ENCODE measurements at places on chromosomes 7 and 10.

DNA sequence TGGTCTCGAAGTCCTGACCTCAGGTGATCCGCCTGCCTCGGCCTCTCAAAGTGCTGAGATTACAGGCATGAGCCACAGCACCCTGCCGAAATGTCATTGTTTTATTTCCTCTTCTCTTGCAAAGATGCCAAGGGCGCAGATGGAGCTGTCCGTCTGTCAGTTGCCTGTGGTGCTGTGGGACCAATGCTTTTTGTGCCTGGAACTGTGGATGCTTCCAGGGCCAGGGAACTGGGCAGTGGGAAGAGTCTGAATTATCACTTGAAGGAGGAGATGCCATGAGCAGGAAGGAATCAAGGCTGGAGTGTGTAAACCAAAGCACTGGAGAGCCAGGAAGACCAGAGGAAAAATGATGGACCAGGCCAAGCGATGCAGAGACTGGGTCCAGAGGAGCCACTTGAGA is 459.9 kb downstream of the GALNT17 start:
- DNase-seq = no peak

GRCh38 chr10:50992356-50992901 is 81.9 kb upstream of the PRKG1 start:
- peak; percentile 43 for DNase-seq

GRCh38 chr7:45325378-45325777 is 167.8 kb downstream of the RAMP3 start:
- DNase-seq = no peak

- DNase-seq = no peak
Measured at GRCh38 chr10:98023024-98023423, 7.4 kb downstream of the CRTAC1 start.

DNA sequence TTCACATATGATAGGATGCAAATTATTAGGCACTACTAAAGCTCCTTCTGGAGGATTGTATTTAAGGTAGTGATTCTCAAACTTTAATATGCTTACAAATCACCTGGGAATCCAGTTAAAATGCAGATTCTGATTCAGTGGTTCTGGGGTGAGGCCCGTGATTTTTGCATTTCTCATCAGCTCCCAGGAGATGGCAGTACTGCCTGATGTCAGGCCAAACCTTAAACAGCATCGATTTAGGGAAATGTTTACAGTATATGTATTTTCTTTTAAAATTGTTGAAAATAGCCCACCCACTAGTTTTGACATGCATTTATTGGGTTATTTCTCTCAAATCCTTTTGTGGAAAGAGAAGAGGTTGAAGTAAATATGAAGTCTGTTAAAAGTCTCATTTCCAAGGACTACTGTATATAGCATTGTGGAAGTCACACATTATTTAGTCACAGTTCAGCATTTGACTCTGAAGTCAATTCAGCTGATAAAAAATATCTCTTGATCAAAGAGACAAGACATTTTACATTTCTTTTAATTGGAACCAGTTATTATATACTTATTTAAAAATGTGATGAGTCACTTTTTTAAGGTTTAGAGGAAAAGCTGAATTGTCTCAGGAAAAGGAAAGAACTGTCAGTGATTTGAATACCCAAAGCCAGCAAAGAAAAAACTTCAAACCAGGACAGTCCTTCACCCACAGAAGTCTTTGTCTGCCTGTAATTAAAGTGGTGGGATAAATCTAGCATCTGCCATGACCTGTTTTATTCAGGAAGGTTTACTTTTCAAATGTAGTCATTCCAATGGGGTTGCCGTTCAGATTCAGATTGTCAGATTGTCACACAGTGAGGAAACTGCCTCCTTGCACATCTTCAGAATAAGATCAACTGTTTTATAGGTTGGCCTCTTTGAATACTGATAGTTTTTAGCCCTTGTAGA is 21.1 kb upstream of the HBP1 start:
- peak; percentile 25 for DNase-seq

- no peak for DNase-seq
Measured at GRCh38 chr7:155483245-155483644, 25.3 kb downstream of the EN2 start.

DNA sequence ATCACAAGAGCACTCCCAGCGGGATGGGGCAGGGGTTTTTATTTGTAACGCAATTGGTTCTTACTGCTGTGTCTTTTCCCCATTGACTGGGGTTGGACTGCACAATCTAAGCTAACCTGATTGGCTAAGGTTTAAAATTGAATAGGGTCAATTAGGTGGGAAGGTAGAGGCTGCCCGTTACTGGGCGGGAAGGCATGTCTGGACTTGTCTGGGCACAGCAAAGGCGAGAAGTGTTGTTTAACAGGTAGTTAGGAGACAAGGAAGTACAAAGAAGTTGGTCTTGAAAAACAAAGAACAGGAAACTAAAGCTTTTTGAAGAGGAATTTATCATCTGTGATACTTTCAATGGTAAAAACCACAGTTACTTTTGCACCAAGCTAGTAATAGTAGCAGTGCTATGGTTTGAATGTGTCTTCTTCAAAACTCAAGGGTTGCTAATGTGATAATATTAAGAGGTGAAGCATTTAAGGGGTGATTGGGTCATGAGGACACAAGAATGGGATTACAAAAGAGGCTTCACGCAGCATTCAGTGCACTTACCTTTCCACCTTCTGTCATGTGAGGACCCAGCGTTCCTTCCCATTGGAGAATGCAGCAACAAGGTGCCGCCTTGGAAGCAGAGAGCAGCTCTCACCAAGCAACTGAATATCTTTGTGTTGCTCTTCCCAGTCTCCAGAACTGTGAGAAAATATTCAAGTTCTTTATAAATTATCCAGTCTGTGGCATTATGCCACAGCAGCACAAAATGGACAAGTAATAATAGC is 875.5 kb upstream of the SORCS1 start:
- no peak for DNase-seq

DNA sequence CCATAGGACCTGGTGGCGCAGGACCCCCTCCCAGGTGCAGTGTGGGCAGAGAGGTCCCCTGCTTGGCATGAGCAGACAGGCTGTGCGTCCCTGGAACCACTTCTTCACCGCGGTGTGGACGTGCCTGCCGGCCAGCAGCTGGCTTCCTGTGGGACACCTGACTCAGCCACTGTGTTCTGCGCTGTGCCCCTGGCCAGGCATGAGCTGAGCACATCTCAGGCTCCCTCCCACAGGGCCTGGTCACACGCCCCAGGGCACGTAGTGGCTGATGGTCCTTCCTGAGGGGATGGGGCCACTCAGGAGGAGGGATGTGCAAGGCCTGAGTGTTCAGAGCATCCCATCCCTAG is 3.5 kb upstream of the DEPP1 start:
- no peak for DNase-seq

GRCh38 chr7:141915565-141915964 is 634 bp upstream of the OR9A4 start:
- no peak for DNase-seq

DNA sequence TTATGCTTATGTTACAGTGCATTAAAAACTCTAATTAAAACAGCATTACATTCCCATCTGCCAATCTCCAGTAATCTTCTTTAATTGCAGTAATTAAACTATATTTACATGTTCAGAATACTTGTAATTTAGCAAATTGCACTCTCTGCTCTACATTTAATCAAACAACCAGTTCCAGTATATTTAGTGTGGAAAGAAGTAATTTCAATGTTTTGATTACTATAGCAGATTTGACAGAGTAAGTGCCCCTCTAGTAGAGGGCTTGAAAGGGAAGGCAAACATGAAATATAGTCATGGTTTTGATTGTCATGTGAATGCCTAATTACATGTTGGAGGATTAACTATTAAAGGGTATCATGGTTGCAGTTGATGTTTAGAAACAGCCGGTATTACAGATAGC is 739.7 kb downstream of the AUTS2 start:
- no peak for DNase-seq

- no peak for DNase-seq
Measured at GRCh38 chr7:46108272-46108671, 187.2 kb upstream of the IGFBP3 start.

GRCh38 chr10:29120216-29120615 is 168.7 kb upstream of the LYZL1 start:
- peak; percentile 51 for DNase-seq

DNA sequence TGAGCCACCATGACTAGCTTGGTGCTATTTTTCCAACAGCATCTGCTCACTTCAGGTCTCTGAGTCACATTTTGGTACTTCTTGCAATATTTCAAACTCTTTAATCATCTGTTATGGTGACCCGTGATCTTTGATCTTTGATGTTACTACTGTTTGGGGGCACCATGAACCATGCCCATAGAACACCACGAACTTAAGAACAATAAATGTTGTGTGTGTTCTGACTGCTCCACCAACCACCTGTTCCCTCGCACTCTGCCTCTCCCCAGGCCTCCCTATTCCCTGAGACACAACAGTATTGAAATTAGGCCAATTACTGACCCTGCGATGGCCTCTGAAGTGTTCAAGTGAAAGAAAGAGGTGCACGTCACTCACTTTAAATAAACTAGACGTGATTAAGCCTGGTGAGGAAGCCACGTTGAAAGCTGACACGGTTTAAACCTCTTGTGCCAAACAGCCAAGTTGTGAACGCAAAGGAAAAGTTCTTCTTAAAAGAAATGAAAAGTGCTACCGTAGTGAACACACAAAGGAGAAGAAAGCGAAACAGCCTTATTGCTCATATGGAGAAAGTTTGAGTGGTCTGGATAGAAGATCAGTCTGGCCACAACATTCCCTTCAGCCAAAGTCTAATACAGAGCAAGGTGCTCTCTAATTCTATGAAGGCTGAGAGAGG is 27.2 kb upstream of the ATP6V0A4 start:
- DNase-seq = no peak

DNA sequence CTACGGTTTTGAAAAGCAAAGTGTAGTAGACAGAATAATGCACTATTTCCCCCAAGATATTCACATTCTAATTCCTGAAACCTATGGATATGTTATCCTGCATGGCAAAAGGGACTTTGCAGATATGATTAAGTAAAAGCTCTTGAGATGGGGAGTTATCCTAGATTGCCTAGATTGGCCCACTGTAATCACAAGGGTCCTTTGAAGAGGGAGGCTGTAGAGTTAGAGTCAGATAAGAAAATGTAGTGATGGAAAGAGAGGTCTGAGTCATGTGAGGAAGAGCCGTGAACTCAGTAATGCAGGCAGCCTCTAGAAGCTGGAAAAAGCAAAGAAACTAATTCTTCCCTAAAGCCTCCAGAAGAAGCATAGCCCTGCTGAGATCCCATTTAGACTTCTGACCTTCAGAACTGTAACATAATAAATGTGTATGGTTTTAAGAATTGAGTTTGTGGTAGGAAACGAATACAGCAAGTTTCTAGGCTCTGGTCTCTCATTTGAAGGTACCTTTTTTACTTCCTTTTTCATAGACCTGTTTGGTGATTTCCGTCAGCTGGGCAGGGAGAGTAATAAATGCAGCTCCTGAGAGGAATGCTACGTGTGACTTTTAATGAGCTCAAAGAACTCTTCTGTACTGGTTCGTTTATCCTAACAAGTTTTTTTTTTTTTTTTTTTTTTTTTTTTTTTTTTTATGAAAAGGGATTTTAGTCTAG is 41.9 kb upstream of the NXPH1 start:
- DNase-seq = no peak

DNA sequence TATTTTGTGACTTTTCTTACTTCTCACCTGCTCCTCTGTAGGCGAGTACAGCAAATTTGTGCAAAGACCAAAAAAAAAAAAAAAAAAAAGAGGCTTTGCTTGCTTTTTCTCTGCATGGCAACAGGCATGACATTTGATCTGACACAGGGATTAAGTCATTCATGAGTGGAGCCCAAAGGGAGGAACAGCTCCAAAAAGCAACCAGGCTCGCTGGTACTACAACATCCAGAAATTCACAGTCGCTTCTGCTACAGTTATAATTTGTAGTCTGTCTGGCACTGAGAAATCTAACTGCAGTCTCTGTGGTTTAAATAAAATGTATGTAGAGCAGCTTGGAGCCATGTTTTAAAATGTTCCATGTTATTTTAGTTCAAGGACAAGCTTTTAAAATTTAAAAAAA is 31.7 kb downstream of the MKX start:
- DNase-seq = peak; percentile 57

- DNase-seq = no peak
Measured at GRCh38 chr10:15351099-15351820, 19.8 kb downstream of the FAM171A1 start.

DNA sequence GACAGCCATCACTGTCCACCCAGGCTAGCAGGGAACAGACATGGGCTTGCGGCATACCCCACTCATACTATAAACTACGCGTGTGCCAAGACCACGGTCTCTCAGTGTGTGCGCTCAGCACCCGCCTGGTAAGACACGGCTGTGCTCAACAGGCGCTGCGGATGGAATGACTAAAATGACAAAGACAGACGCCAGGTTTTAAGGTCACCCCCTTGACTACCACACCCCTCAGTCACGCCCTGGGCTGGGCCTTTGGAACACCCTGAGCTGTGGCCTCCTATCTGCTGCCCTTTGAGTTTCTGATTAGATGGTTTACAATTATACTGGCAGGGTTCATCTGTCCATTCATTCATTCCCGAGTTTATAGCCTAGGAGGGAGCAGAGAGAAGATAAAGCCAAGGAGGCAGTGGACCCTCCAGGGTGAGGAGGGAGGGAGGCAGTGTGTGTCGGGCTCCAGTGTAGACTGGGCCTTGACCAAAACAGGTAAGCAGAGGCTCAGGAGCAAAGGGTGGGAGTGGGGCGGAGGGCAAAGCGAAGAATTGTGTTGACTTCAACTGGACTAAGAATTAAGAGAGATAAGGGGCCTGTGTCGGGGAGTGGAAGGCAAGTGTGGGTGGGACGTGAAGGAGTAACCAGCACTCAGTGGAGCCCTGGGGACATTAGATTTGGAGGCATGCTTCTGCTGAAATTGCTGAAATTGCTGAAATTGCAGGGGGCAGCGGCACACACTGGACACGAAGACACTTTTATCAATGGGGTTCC is 35.0 kb downstream of the TNS3 start:
- no peak for DNase-seq

DNA sequence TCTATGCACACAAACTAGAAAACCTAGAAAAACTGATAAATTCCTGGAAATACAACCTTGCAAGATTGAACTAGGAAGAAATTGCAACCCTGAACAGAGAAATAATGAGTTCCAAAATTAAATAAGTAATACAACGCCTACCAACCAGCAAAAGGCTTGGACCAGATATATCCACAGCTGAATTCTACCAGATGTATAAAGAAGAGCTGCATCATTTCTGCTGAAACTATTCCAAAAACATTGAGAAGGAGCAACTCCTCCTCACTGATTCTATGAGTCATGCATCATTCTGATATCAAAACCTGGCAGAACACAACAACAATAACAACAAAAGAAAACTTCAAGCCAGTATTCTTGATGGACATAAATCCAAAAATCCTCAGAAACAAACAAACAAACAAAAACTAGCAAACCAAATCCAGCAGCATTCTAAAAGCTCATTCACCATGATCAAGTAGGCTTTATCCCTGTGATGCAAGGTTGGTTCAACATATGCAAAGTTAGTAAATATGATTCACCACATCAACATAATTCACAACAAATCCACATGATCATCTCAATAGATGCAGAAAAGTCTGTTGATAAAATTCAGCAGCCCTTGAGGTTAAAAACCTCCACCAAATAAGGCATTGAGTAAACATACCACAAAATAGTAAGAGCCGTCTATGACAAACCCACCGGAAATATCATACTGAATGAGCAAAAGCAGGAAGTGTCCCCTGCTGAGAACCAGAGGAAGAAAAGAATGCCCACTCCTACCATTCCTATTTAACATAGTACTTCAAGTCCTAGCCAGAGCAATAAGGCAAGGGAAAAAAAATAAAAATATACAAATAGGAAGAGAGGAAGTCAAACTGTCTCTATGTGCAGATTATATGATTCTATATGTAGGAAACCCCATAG is 98.2 kb downstream of the PCDH15 start:
- DNase-seq = no peak

All from fibroblast of upper back skin (primary cell).